ENCODE measurements at places on chromosomes 12 and 14.

DNA sequence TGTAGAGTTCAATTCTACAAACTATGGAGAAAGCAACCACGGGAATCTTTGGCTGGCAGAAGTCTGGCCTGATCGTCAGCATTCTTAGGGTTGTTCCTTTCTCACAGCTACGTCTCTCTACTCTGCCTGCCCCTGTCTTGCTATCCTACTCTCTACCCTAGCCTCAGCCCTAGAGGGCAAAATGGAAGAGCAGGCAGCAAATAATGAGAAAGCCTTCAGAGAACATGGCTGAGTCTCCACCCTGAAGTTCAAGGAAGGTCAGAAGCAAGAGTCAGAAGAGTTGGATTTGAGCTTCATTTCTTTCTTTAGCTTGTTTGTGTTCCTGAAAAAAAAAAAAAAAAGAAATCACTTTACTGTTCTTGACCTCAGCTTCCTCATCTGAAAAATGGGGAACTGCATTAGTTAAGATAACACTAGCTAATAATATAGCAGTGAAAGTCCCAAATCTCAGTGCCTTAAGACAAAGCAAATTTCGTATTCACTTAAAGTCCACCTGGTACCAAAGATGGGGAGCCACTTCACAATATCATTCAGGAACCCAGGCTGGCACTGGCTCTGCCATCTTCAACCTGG lies 50.2 kb upstream of the CCND2 start:
- DNase-seq: no peak

GRCh38 chr14:72401101-72401625 lies 468.9 kb downstream of the RGS6 start:
- no peak for DNase-seq

DNA sequence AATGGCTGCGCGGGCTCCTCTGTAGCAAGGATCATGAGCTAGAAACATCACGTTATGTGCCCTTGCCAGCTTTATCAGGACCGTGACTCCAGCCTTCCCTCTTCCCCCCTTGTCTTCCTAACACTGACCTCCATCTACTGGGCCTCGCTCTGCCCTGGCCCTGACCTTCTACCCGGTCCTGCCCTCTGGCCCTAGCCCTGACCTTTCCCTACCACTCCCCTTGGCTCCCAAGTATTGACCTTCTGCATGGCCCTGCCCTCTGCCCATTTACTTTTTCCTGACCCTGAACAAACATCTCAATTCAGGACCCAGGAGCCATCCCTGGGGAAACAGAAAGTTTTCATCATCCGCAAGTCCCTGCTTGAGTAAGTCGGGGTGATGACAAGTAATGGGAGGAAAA lies 2.0 kb downstream of the SOAT2 start:
- DNase-seq: no peak

GRCh38 chr12:3038166-3038565 lies 39.0 kb upstream of the TSPAN9 start:
- DNase-seq: no peak

- no peak for DNase-seq
Observed at GRCh38 chr12:106299202-106299774, 3.2 kb upstream of the TCP11L2 start.

DNA sequence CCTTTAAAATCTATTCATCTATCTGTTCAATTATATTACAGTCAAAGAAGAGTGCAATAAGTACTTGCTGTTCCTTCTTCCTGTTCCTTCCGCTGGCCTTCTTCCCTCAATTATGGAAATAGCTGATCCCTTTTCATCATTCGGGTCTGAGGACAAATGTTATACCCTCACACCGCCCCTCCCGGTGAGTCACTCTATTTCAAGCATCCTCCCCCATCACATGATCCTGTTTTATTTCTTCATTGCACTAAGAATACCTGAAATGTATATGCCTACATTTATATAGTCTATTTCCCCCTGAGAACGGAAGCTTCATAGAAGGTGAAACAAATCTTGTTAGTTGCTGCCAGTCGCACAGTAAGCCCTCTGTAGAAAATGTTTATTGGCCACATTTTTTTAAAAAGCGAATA lies 2.5 kb downstream of the SLC38A1 start:
- DNase-seq: peak; percentile 52

GRCh38 chr14:38171197-38171596 lies 36.5 kb upstream of the SSTR1 start:
- no peak for DNase-seq

DNA sequence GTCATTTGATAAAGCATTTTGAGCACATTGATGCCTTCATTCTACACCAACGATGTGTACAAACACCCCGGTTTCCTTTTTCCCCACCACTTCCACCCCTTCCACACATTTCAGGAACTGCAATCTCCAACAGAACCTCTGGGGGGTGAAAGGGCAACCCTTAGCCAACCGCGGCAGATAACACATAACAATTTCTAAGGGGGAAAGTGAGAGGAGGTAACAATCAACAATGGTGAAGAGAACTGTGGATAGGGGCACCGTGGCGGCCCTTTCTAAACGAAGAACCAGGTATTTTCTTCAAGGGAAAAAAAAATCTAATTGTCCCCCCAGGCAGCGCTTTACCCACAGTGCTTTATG lies 1.1 kb downstream of the KITLG start:
- peak; percentile 24 for DNase-seq
